ENCODE measurements at places on chromosomes 3 and 15.

GRCh38 chr15:90701880-90702630, 15.1 kb upstream of the BLM start:
- DNase-seq: no peak

- no peak for DNase-seq
These were observed 186.6 kb upstream of the ROPN1 start for GRCh38 chr3:124178531-124178930.

DNA sequence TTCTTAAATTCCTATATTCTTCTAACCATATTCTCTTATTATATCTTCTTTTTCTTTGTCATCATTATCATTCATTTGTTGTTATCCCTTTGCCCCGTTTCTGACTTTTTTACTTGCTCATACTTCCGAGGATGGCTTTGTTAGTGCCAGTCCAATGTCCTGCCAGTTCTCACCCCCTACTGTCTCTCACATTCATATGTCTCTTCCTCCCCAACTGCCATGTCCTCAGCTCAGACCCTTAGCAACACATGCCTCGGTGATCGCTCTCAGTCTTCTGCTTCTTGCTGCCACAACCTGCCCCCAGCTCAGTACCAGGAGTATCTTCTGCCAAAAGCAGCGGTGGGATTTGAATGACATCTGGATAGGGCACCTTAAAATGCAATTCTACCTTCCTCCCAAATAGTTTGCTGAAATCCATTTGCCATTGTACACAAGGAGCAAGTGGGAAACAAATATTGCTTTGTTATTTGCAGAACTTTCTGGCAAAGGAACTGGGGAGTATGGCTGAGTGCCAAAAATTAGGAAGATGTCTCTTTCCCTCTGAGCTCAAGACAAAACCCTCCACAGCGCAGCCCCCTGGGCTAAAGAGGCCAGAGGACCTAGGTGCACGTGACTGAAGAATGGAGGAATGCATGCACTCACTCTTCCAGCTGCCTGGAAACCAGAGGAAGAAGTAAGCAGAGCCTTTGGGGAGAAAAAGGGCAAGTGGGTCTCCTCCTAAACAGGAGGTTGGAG, 57.7 kb upstream of the CTNNB1 start:
- DNase-seq: no peak

DNA sequence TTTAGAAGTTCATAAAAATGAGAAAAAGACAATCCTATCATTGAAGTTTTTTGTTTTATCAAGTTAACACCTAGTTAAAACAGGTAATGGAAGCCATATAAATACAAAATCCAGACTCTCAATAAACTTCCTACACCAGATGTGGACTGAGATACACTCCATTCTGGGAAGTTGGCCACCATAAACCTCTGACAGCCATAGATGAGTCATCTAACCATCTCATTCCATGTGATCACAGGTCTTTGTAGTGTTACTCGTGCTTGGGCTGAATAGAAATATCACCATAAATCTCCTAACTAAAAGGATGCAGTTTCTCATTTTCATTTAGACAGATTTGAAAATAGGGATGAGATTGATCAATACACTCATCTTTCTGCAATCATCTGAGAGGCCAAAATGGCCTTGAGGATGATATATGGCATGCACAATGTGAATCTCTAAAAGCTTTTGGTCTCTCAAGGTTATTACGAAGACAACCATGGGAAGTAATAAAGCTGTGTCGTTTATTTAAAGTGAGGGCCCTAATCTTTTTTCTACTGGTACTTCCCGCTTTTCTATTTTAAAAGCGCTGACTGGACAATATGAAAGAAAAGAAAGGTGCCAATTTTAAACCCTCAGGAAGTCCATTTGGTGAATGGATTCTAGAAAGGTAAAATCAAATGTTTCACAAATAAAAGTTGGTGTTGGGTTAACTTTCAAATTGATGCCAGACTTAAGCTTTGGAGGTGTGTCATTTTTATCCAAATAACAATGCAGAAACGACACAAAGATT, 155.5 kb downstream of the POLR2M start:
- DNase-seq: no peak

GRCh38 chr15:95822961-95823360, 507.5 kb upstream of the NR2F2 start:
- DNase-seq: no peak

DNA sequence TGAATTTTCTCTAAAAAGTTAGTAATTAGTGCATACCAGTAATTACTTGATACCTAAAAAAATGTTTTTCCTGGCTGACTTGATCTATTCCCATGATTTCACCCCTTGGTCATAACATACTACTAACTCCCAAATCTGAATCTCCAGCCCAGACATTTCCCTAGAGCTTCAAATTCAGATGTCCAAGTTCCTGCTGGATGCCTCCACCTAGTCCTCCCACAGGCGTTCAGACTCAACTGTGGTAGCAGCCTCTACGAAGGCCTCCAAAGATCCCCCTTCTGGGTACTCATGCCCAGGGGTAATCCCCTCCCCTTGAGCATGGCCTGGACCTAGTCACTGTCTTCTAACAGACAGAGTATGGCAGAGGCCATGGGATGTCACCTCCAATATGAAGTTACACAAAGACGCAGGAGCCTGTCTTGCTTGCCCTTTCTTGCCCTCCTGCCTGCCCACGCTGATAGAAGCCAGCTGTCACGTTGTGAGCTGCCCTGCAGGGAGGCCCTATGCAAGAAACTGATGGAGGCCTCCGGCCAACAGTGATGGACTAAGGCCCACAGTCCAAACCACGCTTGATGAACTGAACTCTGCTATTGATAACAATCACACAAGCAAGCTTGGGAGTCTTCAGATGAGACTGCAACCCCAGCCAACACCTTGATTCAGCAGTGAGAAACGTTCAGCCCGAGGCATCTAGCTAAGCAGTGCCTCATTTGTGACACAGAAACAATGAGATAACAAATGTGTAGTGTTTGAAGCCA, 8.6 kb upstream of the FBN1 start:
- no peak for DNase-seq

DNA sequence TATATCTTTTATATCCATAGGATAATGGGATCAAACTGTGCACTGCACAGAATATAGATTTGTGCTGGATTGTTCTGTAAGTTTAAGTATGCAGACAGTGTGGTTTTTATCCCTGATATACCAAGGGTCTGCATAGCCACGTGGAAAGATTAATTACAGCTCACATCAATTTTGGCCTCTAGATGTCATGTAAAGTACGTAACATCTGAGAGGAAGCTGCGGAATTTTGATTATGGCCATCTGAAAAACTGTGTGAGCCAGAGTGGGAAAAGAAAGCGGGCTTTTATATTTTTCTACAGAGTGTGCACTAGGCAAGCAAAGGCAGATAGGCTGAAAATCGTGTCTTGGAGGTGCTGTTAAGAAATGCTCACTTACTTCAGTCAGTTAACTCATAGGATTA, 562.7 kb downstream of the GBE1 start:
- no peak for DNase-seq
